ENCODE measurements at places on chromosomes 12 and 14.
A peak's percentile ranks its signal among the peaks of the same experiment; 100 is the strongest.

GRCh38 chr12:19161216-19161615, 31.7 kb downstream of the PLEKHA5 start:
- no peak for DNase-seq

DNA sequence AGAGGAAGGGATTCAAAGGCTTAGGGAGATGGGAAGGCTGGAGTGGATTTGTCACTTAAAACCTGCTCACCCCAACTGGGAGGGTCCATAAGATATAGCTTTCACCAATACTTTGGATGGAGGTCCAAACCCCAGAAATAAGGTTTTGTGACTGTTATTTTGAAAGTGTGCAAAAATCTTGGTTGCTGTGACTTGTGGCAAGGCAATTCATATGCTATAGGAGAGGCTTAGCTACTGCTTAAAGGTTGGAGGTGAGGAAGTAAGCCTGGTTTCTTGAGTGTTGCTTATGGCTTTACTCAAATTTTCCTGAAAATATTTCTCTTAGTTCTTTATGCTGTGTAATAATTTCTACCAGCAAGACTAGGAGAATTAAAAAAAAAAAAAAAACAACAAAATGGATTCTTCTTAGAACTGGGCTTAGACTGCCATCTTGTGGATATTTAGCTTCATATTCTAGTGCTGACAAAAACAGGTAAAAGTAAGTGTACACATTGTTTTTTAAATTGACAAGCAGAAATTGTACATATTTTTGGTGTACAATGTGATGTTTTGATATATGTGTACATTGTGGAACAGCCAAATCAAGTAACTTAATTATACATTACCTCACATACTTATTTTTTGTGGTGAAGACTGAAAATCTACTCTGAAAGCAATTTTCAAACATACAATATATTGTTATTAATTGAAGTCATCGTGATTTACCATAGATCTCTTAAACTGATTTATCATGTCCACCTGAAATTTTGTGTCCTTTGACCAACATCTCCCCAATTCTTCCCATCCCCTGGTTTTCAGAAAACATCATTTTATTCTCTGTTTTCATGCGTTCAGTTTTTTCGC, 23.0 kb downstream of the PDE6H start:
- peak; percentile 18 for DNase-seq

DNA sequence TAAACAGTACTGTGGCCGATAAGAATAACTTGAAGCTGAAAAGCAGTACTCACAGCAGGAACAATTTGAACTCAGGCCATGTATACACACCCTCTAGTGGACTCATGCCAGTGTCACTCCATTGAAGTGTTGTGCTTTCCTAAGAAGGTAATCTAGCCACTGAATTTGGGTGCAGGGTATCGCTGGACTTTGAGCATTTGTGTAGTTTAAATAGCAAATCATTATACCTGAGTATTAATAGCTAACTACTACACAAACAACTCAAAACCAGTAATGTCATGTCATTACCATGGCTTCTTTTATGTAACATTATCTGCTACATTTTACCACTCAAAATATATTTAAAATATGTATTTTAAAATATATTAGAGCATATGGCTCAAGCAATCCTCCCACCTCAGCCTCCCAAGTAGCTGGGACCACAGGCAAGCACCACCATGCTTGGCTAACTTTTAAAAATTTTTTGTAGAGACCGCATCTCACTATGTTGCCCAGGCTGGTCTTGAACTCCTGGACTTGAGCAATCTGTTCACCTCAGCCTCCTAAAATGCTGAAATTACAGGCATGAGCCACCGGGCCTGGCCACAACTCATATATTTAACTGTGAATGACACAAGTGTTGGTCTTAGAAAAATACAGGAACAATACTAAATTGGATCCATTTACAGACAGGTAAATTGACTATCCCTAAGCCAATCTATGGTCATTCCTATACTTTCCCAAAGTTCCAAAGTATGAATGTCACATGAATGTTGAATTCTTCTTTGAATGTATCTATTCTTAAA, 25.6 kb upstream of the ARID4A start:
- DNase-seq, result no peak

DNA sequence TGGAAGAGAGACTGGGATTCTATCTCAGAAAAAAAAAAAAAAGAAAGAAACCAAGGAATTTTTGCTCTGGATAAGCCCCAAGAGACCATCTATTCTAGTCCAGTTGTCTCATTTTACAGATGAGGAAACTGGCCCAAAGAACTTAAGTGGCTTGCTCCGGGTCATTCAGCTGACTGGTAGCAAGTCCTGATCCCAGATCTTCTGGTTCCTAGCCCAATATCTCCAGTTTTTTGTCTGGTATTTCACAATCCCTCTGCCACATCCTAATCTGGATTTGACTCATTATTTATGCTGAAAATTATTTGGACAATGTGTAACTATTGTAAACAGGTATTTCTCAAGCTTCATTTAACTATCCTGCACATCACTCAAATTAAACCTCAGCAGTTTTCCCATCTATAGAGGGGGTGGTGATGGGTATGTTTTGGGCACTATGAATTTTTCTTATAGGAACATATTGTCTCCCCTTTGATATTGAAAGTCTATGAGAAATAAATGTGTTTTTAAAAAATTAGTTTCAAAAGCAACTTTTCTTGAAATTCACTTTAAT, 43.4 kb downstream of the PPP2R5E start:
- no peak for DNase-seq

DNA sequence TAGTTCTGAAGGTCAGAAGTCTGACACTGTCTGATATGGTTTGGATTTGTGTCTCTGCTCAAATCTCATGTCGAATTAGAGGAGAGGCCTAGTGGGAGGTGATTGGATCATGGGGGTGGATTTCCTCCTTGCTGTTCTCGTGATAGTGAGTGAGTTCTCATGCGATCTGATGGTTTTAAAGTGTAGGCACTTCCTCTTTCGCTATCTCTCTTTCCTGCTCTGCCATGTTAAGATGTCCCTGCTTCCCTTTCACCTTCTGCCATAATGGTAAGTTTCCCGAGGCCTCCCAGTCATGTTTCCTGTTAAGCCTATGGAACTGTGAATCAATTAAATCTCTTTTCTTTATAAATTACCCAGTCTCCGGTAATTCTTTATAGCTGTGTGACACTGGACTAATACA, 84.1 kb upstream of the TMTC1 start:
- no peak for DNase-seq

- DNase-seq, result no peak
Measured at GRCh38 chr12:121789233-121789781, 4.2 kb downstream of the RHOF start.

DNA sequence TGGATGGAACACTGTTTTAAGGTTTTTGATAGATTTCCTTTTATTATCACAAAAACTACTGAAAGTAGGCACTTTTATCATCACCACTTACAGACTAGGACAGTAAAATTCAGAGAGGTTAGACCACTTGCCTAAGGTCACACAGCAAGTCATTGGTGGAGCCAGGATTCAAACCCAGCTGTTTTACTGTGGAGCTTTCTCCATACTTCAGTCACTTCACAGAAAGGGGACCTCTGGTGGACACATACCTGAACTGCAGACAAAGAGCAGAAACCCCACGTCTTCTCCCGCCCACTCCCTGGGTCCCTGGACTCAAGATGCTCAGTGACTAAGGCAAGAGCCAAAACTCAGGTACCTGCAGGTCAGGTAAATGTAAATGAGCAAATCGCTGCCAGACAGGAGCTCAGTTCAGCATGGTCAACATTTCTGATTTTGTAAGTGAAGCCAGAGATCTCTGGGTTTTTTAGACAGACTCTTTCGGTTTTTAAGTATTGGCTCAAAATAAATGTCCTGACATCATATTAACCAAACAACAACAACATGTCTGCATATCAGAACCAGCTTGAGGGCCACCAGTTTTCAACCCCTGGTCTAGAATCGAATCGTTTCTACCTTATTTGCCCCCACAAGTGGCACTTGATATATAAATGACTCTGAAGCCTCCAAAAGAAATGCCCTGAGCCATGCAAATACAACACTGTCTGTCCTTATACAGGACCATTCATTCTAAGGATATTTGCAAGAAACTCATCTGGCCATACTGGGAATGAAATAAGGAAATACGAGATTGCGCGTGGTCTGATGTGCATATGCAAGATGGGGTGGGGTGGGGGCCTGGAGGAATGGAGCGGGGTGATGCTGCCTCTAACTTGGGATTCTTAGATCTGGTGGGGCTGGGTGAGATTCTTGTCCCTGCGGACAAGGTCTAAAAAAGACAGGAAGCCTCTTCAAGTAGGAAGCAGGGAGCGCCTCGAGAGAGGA, 110.9 kb downstream of the KSR2 start:
- DNase-seq, result no peak

GRCh38 chr12:49451468-49452259, 84.4 kb downstream of the SPATS2 start:
- no peak for DNase-seq

GRCh38 chr12:97960741-97961608, 498.4 kb downstream of the RMST start:
- no peak for DNase-seq

- DNase-seq, result no peak
Measured at GRCh38 chr12:46360908-46361666, 11.5 kb downstream of the SLC38A2 start.

GRCh38 chr14:30849354-30849753, 25.0 kb upstream of the COCH start:
- DNase-seq, result no peak

- DNase-seq, result no peak
Measured at GRCh38 chr12:98352835-98353234, 162.6 kb upstream of the TMPO start.

DNA sequence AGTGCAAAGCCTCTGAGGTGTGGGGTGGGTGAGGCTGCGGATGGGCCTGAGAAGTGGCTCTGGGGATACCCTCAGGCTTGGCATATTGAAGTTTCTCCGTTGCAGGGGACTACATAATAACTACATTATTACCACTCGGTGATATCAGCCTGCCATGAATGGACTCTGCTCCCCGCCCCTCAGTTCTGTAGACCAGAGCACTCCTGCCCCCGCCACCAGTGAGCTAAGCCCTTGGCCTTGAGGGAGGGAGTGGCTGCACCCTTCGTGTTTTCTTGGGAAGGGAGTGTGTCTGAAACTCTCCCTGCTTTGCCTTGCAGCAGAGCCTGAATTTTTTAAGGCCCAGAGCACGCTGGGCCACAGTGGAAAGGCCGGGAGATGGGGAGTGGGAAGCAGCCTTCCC, 1.7 kb downstream of the ORAI1 start:
- DNase-seq, result no peak
